ENCODE measurements at places on chromosomes 6 and 20.
A peak's percentile ranks its signal among the peaks of the same experiment; 100 is the strongest.

GRCh38 chr6:109237077-109237985 is 142.0 kb downstream of the CEP57L1 start:
- DNase-seq, result no peak

- DNase-seq, result no peak
Measured at GRCh38 chr6:74551896-74552295, 654.0 kb downstream of the COL12A1 start.

DNA sequence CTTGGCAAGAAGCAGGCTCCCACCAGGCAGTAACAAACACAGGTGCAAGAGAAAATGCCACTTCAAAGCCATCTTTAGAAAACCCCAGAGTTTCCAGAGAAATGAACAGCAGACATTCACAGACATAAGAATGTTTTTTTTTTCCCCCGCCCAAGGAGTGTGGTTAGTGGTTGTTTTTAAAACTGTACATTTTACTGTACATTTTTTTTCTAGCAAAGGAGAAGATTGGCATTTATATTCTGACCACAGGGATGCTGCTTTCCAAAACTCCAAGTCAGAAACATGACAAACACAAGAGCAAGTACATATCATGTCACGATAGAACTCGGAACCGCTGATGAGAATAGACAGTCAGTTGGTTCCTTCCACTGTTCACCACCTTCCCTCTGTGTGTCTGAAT is 197.9 kb downstream of the LRFN2 start:
- DNase-seq, result no peak

- DNase-seq, result no peak
Measured at GRCh38 chr6:121755485-121755884, 320.0 kb downstream of the GJA1 start.

DNA sequence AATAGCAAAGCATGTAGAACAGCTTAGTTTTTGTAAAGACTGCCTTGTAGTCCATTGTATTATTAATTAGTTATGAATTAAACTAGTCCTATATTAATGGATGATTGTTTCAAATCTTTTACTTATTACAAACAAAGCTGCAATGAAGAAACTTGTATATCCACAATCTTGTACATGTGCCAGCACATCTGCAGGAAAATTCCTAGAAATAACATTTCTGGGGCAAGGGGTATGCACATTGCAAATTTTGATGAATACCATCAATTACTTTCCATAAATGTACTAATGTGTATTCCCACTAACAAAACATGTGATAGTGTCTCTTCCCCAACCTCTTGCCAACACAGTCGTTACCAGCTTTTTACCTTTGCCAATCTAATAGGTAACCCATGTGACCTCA is 73.6 kb upstream of the AKAP12 start:
- DNase-seq, result no peak

DNA sequence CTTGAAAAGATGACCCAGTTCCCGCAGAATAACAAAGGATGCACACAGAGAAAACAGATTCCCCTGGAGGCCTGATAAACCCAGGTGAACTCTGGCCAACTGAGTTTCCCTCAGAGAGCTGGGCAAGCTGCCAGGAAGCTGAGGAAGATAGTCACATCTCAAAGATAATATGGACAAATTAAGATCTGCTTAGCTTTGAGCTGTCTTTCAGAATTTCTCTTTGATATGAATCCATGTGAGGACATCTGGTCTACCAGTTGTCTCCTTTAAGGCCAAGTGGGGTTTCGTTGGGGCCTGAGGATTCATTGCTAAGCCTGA is 59.5 kb downstream of the ID4 start:
- no peak for DNase-seq

- no peak for DNase-seq
Measured at GRCh38 chr6:3869632-3870527, 20.7 kb downstream of the FAM50B start.

DNA sequence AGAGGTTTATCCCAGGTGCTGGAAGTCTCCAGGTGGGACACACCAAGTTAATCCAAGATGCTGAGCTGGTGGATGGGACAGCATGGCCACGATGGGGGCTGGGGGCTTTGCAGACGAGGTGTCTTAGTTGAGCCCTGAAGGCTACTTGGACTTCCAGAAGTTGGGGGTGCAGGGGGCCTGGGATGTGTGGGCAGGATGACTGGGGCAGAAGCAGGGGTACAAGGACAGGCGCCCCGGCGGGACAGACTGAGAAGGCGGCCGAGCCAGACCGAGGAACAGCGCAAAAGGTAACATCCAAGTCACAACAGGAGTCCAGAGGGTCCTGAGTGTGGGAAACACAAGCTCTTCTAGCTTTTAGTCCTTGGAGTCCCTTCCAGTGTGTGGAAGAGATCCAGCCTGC is 23.8 kb downstream of the RAMACL start:
- DNase-seq, result no peak

GRCh38 chr6:131694832-131695426 is 6.3 kb downstream of the OR2A4 start:
- peak; percentile 32 for DNase-seq

DNA sequence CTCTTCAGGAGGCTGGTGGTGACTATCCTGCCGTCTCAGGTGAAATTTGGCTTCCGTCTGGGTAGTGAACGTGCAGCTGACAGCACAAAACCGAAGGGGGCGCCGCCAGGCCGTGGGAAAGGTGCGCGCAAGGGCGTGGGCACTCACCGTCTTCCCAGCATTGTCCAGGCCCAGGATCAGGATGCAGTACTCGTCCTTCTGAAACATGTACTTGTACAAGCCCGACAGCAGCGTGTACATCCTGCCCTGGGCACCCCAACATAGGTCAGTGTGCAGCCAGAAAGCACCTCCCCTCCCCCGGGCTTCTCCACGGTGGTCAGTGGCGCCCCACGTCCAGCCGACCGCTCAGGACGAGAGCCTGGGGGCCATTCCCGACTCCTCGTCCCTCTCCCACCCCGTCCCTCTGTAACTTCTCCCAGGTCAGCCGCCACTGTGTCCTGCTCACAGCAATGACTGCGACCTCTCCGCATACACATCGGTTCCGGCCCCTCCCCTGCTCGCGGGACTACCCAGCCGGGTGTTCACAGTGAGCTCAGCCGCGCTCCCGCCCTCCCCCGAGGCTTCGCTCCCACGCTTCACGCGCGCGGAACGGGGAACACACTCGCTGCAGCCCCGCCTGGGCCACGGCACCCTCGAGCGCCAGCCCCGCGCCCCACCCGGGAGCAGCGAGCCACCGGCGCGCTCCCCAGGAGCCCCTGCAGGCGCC is 771 bp downstream of the ARFRP1 start:
- DNase-seq, result no peak

Data from smooth muscle cell of the brain vasculature (primary cell).